Sciatic nerve (tissue), 2 donors: ENCODE measurements at places on chromosomes 1 and 21. TPM values are rescaled to one million over a fixed set of nuclear protein-coding genes. Genes with fewer than 3 reads are reported as not detected.

GRCh38 chr21:22128671-22129070 is 1130.5 kb downstream of the NCAM2 start:
- no peak for DNase-seq

- no peak for DNase-seq
These were observed 16.7 kb upstream of the GUCA2B start for GRCh38 chr1:42136466-42136865.

- DNase-seq = no peak
These were observed 81.9 kb downstream of the CNIH3 start for GRCh38 chr1:224698015-224698451.

GRCh38 chr1:109878531-109879104 is 32.0 kb upstream of the CSF1 start:
- DNase-seq = no peak

Gene PYGO2
- 25.0 TPM for total RNA-seq

Gene INSRR
- total RNA-seq = 0.40 TPM
